ENCODE measurements at places on chromosomes 11 and 22.

- no peak for DNase-seq
Measured at GRCh38 chr11:103920933-103921332, 115.5 kb upstream of the DDI1 start.

DNA sequence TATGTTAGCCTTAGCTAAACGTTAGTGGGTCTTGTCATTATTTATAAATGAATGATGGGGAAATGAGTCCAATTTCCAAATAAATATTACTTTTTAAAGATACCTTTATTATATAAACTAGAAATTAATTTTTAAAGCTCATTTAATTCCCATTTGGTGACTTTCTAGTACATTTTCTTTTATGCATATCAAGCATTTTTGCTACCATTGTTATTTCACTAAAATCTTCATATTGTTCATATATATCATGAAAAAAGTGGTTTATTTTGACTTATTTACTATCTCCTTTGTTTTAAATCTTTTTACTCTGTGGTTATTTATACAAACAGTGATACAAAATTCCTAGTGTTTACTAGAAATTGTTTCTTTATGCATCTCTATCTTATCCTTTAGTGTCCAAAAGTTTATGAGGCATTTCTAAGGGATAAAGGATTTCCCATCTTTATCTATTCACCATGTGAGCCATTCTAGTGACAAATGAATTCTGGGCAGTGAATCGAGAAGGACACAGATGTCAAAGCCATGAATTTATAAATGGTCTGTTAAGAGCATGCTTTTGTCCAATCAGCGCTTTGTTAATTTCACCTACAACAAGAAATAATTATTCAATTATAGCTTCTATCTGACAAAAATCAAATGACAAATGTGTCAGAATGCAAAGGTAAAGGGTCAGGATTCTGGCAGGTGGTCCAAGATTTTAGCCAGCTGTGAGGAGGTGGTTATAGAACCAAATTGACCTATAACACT, 70.6 kb downstream of the PRMT3 start:
- DNase-seq = no peak

- peak; percentile 90 for DNase-seq
Measured at GRCh38 chr22:19431649-19432132, at the start of gene HIRA. TSS of gene HIRA (minus strand) at chr22:19431733. CDS start at chr22:19431476, 257 bp downstream.

DNA sequence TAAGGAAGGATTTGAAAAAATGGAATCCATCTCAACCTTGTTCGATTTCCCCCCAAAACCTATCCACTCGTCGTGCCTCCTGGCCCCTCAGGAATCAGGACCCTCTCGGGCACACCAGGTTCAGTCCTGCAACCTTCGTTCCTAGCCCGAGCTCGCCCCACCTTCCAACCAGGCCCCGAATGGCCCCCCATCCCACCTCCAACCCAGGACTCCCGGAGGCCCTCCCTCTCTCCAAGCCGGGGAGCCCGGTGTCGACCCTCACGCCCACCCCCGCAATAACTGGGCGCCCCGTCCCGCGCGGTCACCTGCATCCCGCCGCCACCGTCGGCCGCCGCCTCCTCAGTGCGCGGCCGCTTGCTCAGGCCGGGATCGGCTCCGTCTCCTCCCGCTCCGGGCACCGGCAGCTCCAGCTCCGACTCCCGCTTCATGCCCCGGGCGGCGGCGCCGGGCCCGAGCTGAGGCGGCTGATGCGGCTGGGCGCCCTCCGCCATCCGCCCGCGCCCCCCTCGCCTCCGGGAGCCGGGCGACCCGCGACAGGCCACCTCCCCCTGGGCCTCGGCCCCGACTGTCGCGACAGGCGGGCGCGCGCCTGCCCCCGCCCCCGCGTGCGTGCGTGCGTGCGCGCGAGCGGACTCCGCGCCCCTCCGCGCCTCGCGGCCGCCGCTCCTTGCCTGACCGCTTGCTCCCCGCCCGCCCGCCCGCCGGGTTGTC, 534 bp downstream of the RBFOX2 start:
- DNase-seq = no peak

- DNase-seq = no peak
Measured at GRCh38 chr11:39804271-39804670, 1655.2 kb downstream of the LRRC4C start.

DNA sequence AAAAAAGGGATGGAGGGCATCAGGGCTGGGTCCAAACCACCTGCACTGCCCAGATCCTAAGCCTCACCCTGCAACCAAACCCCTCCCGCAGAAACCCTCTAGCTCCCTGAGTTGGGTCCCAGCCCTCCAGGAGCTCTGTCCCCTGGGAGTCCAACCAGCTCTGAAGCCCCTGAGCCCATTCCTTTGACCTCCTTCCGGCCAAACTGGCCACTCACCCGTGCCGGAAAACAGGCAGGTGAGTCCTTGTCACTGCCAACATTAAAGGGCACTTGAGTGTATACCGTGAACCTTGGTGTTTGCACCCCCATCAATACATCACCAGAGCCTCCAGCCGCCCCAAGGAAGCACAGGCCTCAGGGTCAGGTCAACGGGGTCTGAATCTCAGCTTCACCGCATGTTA, 11.5 kb downstream of the MS4A15 start:
- no peak for DNase-seq

- DNase-seq = no peak
Measured at GRCh38 chr22:33024626-33025025, 33.6 kb downstream of the SYN3 start.

GRCh38 chr22:35257002-35257320, 332 bp upstream of the HMGXB4 start:
- DNase-seq = no peak

DNA sequence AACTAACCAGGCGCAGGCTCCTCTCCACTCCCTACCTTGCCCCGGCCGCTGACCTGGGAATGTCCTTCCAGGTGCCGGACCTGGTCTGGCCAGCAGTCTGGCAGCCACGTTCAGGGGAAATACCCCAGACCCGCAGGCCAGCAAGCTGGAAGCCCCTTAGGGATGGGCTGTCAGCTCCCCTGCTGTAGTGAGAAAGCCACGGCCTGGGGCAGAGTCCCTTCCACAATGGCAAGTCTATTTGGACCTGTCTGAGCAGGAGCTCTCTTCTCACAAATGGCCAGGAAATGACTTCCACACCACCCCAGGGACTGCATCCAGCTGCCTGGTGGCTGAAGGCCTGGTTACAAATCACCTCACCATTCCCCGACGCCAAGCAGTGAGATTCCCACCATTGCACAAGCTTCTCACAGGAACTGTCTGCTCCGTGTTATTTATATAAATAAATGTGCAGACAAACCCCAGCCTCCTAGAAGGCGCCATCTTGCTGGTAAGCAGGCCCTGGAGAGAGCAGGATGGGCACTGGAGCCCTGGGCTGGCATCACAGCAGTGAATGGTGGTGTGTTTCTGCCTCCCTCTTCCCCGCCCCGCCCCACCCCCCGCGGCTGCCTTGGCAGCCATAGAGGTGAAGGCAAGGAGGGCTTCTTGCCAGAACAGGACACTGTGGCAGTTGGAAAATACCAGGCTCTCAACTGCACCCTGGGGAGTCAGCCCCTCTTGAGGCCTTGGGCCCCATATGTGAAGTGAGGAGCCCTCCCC, 23.7 kb downstream of the RSPH14 start:
- DNase-seq = no peak

GRCh38 chr22:34113381-34113780, 193.1 kb upstream of the LARGE1 start:
- no peak for DNase-seq

- DNase-seq = no peak
Measured at GRCh38 chr22:37270928-37271650, 11.2 kb upstream of the CYTH4 start.

DNA sequence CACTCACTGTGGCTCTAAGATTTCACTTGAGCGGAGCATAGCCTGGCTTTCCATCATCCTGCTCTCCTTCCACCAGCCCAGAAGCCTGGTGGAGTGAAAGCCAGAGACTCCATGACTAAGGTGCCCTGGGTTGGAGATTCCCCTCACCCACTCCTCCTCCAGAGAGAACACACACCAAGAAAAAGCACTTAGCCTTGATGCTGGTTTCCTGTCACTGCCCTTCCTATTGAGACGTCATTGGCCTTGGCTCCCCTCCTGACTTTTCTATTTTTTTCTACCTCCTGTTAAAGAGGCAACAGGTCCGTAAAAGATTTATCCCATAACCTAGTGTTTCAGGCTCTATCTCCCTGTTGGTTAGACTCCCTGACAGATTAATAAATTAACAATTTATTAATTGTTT, 38.5 kb upstream of the APLNR start:
- DNase-seq = no peak

GRCh38 chr11:62646825-62647608, 604 bp upstream of the GANAB start:
- no peak for DNase-seq

DNA sequence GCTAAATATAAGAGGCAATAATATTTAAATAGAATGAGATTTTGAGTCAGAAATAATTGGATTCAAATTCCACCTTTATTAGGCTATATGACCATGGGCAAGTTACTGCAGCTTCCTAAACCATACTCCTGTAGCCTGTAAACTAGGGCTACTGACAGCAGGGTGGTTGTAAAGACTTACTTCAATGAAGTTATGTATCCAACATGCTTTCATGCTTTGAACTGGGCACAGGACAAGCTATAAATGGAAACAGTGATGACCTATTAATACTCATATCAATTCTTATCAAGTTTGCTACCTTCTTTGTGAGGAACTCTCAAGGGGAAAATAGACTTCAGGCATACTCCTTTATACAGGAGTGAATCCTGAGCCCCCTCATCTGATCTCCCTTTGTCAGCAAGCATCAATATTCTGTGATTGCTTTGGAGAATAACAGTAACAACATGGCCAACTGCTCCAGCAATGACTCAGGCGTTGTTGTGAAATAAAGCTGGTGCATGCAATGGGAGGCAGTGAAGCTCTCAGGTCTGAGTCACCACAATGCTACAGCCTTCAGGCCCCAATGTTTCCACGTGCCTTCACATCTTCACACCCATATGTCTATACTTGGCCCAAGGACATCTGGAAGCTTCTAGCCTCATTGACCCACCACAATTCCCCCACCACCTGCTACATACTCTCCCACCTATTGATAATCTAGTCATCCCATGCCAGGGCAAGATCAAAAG, 102.5 kb downstream of the KCNA4 start:
- DNase-seq = no peak
